Activated T-helper 17 cell treated with anti-CD3 and anti-CD28 coated beads, Interleukin-2, amount 50 U/mL, for 72 hours (primary cell): ENCODE measurements at places on chromosomes 16 and 17.

DNA sequence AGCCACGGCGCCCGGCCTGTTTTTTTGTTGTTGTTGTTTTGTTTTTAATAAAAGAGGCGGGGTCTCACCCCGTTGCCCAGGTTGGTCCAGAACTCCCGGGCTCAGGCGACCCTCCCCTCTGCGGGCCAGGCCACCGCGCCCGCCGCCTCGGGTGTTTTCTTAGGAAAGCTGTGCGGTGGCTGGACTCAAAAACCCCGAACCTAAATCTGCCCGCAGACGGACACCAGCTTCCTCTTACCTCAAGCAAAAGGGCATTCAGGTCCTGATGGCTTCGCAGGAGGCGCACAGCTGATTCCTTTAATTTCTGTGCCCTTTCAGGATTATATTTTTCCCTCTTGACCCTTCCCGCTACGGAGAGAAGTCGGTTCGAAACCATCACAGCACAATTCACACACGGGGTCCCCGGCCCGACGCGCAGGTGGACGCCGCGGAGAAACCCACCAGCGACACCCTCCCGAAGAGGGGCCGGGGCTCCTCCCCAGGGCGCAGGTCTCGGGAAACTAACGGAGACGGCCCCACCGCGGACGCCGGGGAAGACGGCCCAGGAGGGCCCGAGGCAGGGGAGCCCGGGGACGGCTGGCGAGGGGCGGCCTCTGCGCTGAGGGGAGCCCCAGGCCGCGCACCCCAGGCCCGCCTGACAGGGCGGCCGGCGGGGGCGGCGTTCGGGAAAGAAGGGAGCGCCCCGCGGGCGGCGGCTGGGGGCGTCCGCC, 653 bp downstream of the FANCA start:
- ATAC-seq: peak; percentile 25

DNA sequence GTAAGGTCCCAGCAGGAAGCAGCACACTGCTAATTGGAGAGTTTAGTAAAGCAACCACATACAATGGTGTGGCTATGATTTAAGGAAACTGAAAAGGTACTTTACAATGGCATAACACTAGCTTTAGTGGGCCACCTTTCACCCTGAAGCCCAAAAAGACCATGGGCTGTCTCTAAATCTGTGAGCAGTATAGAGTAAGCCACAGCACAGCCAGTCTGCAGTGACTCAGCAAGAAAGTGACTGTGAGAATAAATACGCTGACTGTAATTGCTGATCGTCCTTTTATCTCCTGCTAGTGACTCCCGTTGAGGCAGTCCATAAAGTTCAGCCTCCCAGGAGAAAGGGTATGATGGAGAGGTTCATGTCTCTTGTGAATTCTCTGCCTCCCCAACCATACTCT, 679.8 kb upstream of the KIF2B start:
- no peak for ATAC-seq

GRCh38 chr17:70313086-70313852, 143.9 kb downstream of the KCNJ2 start:
- ATAC-seq: no peak

- no peak for ATAC-seq
These were observed 16.5 kb upstream of the CLEC3A start for GRCh38 chr16:78005881-78006280.

DNA sequence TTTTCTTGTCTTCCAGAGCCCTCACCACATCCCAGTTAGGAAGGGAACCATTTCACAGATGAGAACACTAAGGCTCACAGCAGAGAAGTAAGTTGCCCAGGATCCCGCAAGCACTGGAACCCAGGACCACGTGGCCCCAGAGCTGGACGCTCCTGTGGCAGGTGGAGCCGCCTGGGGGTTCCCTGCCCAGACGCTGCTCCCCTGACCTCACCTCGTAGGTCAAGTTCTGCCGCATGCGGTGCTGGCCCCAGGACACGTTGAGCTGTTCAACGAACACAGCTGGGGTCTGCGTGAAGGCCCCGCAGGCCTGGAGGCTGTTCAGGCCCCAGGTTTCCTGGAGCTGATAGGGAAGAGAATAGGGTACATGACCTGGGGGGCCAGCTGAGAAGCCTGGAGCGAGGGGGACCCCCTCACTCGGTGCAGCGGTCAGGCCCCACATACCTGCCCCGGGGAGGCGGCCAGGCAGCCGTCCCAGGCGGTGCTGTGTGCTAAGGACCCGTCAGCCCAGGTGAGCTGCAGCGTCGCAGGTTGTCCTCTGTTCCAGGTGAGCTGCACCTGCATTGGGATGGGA, 54.1 kb downstream of the RMI2 start:
- ATAC-seq: no peak

- ATAC-seq: no peak
These were observed 65.9 kb downstream of the METRNL start for GRCh38 chr17:83145358-83145738.

DNA sequence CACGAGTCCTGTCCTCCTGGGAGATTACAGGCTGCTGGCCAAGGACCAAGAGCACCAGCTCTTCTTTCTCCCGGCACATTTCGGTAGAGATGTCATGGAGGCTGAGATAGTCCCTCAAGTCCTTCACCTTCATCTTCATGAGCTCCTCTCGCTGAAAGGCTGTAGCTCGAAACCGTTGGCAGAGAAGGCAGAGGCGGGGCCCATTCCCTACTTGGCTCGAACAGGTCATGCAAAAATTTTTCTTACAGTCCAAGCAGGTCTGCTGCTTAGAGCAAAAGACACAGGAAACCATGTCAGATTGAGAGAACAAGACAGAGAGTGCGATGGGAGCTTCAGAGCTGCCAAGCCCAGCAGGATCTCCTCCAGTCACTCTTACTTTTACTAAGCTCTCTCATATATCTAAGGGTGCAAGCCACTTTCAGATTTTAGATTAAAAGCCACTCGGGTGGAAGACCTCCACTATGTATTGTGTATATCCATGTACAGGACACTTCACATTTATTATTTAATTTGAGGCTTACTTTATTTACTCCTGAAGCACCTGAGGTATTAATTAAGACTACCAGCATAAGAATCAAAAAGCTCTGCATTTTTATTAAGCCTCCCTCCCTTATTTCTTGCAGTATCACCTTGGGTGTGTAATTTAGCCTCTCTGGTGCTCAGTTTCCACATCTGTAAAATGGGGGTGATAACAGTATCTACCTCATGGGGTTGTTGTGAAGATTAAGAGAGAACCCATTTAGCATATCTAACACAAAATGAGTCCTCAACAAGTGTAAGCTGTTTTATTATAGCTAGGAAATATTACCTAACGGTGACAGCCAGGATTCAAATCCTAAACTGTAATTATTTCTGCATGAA, 41.4 kb downstream of the LIG3 start:
- no peak for ATAC-seq
